ENCODE measurements at places on chromosomes 13 and 19. TPM values are rescaled to one million over a fixed set of nuclear protein-coding genes. Genes with fewer than 3 reads are reported as not detected.
A peak's percentile ranks its signal among the peaks of the same experiment; 100 is the strongest.

DNA sequence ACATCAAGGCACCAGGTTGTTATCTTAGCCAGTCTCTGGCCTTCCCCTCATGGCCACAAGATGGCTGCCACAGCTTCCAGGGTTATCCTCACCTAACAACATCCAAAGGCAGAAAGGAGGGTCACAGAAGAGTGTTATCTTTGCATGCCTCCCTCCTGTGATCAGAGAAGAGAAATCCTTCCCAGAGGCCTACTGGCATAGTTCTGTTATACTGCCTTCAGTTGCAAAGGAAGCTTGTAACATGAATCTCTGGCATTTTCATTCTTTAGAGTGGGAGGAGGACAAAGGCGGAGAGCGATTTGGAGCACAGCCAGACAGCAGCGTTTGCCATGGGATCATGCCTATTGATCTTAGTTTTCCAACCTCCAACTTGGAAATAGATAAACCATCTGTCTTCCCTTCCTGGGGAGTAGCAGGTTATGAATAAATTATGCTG lies 135.7 kb downstream of the DNAJC15 start:
- DNase-seq = no peak

TNNT1 gene
- total RNA-seq = 2.5 TPM

- DNase-seq = no peak
These were observed 19.0 kb downstream of the CYP2F1 start for GRCh38 chr19:41133260-41133659.

- no peak for DNase-seq
These were observed 762.5 kb upstream of the ARGLU1 start for GRCh38 chr13:107330484-107330883.

- no peak for DNase-seq
These were observed 9.8 kb upstream of the STK24 start for GRCh38 chr13:98586400-98587345.

DNA sequence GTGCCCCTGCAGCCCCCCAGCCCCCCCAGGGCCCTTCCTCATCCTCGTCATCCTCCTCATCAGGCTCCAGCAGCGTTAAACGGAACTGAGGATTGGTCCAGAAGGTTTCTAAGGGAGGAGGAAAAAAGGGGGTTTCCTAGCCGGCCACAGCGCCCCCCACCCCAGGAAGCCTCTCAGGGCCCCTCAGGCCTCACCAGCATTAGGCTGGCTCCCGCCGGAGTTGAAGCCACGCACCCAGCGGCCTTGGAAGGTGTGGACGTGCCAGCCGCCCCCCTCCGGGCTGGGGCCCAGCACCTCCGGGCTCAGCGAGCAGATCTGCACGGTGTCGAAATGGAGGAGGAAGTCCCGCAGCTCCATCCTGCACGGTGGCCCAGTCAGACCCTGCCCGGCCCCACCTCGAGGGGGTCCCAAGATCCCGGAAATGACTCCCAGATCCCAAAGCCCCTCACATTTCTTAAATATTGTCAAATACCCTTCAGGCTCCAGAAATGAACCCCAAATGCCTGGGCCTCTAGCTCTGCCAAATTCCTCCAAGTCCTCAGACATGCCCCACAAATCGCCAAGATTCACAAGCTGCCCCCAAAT lies 6.9 kb downstream of the CAPN12 start:
- no peak for DNase-seq

GSX1 gene
- not detected for total RNA-seq

GRCh38 chr19:19502808-19503602 lies 12.3 kb downstream of the TSSK6 start:
- no peak for DNase-seq

DNA sequence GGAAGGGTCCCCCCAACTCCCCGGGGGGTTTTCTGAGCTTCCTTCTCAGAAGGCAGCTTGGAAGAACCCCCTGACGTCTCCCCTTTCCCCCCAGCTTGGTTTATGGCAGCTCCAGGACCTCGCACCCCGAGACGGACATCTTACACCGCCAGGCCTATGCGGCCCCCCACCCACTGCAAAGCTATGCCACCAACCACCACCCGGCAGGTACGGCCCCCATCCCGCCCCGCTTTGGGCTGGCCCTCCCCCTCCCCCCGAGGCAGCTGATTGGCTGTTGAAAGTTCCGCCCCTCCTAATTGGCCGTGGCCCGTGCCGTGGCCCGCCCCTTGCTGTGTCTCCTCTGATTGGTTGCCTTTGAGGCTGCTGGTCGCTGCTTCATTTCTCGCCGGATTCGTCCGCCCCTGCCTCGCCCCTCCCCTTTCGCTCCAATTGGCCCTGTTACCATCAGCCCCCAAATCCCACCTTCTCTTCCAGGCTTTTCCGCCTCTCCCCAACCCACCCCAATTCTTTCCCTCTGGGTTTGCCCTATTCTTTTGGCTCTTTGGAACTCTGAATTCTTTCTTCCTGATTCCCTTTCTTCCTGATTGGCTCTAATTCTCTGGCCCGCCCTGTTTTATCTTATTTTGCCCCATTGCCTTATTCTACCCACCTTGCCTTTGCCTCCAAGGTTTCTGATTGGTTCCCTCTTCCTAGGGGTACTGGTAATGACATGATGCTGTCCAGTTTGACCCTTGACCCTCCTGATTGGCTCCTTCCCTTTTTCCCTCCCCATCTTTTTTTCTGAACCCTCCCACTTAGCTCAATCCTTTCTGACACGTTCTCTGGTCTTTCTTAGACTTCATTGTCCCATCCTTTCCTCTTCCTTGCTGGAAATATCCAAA lies 2.5 kb downstream of the PRR12 start:
- DNase-seq = peak; percentile 94

- no peak for DNase-seq
These were observed 178.4 kb downstream of the COL4A1 start for GRCh38 chr13:110128546-110128945.

- DNase-seq = no peak
These were observed 6.0 kb upstream of the NEK3 start for GRCh38 chr13:52165411-52165810.

DNA sequence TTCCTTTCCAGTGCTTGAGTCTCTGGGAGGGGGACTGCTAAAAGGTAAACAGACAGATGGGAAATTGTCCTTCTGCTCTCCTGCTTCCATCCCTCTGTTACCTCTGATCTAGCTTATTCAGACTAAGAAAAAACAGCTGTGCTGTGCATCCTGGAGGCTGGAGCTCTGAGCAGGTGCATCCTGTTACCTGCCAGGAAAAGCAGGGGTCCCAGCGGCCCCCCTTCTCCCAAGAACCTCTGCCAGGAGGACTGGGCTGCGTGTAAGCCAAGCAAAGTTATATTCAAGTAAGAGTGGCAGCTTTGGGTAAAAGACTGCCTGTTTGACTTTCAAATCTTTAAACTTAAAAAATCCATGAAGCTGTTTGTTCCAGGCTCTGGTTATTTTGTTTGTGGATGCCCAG lies 75.1 kb downstream of the C13orf42 start:
- no peak for DNase-seq

NCAN gene
- total RNA-seq = 0.21 TPM

GRCh38 chr13:49464085-49464484 lies 20.0 kb downstream of the SETDB2 start:
- no peak for DNase-seq

LILRB5 gene
- 3.7 TPM for total RNA-seq

DLL3 gene
- total RNA-seq = not detected

OR10H1 gene
- total RNA-seq = not detected

GRCh38 chr19:789701-790060 lies 7.6 kb upstream of the PTBP1 start:
- no peak for DNase-seq

DNA sequence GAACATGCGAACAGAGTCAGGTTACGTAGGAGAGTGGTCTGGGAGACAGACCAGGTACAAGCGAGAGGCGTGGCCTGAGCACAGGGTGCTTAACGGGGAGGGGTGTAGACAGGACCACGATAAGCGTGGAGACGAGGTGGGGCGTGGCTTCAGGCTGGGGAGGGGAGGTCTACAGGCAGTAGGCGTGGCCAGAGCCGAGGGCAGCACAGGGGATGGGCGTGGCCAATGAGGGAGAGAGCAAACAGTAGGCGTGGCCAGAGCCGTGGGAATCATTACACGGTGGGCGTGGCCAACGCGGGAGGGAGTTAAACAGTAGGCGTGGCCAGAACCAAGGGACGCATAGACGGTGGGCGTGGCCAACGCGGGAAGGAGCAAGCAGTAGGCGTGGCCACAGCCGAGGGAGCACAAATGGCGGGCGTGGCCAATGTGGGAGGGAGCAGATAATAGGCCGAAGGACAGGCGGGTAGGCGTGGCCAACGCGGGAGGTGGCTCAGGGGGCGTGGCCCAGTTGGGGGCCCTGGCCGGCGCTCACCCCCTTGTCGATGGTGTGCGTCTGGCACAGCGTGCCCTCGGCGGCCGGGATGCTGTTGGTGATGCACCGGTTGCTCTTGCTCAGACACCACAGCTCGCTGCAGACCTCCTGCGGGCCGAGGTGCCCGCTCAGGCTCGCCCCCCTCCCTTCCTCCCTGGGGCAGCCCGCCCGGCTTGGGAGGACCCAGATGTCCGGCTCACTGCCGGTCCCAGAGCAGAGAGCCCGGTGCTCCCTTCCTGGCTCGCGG lies 15.2 kb upstream of the MYO1F start:
- peak; percentile 99 for DNase-seq

DNA sequence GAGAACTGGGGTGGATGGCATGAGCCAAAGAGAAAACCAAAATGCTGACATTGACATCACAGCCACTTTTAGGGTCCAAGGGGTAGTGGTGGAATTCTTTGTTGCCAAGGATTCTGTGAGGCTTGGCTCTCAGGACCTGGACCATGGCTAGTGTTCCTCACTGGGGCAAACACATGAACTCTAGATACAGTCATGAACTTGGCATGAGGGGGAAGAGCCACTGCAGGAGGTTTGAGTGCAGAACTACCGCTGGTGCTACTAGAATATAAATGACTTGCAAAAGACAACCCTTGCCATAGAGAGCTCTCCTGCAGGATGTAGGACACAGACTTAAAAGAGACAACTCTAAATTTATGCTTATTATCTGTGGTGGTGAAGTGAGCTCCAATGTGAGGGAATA lies 29.8 kb upstream of the FRY start:
- no peak for DNase-seq

FPR1 gene
- 2.3 TPM for total RNA-seq

DNA sequence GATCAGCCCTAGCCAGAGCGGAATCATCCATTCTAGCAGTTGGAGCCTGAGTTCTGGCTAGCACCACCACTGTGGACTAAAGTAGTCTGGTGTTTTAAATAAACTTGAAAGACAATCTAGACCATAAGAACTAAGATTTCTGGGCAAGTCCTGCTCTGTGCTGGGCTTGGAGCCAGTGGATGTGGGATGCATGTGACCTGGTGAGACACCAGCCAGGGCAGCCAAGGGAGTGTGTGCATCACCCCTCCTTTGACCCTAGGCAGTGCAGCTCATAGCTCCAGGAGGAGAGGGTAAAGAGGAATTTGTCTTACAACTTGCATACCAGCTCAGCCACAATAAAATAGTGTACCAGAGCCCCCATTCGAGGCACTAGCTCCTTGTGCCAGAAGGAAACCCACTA lies 21.0 kb downstream of the ITGBL1 start:
- no peak for DNase-seq

NKPD1 gene
- not detected for total RNA-seq

DNA sequence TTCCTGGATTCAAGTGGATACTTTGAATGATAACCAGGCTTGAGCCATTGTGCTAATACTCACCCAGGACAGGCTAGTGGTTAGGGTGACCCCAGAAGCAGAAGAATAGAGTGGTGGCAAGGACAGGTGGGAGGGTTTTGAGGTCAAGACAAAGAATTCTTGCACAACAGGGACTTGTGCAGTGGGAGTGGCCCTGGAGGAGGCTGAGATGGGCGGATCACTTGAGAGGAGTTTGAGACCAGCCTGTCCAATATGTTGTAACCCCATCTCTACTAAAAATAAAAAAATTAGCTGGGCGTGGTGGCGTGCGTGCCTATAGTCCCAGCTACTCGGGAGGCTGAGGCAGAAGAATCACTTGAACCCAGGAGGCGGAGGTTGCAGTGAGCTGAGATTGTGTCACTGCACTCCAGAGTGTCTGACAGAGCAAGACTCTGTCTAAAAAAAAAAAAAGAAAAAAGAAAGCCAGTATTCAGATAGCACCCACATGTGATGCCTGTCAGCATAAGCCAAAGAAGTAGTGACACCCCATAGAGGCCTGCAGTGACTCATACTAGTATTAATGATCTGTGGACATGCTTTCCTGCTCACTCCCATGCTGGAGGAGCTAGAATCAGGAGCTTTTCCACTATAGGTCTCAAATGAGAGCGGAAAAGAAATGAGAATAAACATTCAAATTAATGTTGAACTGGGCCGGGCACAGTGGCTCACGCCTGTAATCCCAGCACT lies 78.7 kb downstream of the RNF17 start:
- no peak for DNase-seq

GRCh38 chr13:44697058-44697457 lies 120.9 kb upstream of the TSC22D1 start:
- DNase-seq = no peak

All from uterus (tissue), 4 donors.